ENCODE measurements at places on chromosomes 1 and 21. TPM values are rescaled to one million over a fixed set of nuclear protein-coding genes. Genes with fewer than 3 reads are reported as not detected.

Gene RUNX1
- total RNA-seq, result 0.20 TPM

Gene TEDDM1
- total RNA-seq, result not detected

Gene SH3BGR
- total RNA-seq, result 0.22 TPM

Gene FCMR
- not detected for total RNA-seq

Gene GADD45A
- total RNA-seq, result 10.9 TPM

Gene CACHD1
- total RNA-seq, result 3.1 TPM

Gene CR1L
- not detected for total RNA-seq

Gene TNN
- not detected for total RNA-seq

Gene SAMSN1
- 0.60 TPM for total RNA-seq

Gene FCGR3A
- not detected for total RNA-seq

DNA sequence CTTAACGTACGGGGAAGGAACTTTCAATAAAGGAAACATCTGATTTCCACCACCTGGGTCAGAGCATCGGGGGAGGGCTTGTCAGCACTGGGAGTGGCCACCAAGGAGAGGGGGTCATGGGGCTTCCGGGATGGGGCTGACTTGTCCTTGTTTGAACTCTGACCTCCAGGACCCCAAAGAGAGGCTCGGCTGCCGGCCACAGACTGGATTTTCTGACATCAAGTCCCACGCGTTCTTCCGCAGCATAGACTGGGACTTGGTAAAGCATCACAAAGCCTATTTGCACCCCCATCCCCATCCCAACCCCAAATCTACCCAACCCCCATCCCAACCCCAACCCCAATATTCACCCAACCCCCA is 19.5 kb downstream of the FAAP20 start:
- no peak for DNase-seq

GRCh38 chr1:41333146-41333784 is 28.0 kb upstream of the FOXO6 start:
- no peak for DNase-seq

DNA sequence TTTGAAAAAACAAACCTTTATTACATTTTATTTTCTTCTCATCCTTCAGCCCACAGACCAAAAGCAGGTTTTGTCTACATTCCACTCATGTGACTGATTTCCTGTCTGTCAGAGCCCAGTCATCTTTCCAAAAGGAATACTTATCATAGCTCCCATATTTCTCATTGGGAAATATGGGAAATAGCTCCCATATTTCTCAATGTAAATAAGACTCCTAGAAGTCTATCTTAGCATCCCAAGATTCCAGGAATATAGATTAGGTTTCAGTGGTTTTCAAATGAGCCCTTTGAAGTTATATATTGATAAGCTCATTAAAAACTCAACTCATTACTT is 19.1 kb upstream of the NRDC start:
- DNase-seq, result peak; percentile 84

DNA sequence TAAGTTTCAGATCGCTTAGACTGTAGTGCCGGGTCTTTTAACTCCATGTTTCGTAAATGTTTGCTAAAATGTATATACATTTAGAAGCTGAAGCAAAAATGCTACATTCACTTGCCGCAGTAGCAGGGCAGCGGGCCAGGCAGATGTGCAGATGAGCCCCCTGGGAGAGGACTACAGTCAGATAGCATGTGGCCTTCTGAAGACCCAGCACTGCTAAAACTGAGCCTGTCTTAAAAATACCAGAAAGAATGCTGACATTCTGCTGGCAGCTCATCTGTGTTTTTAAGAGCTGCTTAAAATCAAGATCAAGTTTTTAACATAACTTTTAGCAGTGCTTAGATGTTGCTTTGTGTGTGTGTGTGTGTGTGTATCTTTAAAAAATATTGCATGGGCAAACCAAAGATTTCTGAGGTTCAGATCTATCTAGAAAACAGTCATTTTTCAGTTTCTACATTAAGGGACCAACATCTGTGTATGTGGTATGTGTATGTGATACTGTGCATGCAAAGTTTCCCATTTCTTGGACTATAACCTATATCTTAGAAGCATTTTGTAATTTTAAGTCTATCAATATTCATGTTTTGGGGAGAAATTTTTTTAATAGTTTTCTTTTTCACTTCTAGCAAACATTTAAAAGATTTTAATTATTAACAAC is 31.7 kb downstream of the CHRM3 start:
- DNase-seq, result no peak

DNA sequence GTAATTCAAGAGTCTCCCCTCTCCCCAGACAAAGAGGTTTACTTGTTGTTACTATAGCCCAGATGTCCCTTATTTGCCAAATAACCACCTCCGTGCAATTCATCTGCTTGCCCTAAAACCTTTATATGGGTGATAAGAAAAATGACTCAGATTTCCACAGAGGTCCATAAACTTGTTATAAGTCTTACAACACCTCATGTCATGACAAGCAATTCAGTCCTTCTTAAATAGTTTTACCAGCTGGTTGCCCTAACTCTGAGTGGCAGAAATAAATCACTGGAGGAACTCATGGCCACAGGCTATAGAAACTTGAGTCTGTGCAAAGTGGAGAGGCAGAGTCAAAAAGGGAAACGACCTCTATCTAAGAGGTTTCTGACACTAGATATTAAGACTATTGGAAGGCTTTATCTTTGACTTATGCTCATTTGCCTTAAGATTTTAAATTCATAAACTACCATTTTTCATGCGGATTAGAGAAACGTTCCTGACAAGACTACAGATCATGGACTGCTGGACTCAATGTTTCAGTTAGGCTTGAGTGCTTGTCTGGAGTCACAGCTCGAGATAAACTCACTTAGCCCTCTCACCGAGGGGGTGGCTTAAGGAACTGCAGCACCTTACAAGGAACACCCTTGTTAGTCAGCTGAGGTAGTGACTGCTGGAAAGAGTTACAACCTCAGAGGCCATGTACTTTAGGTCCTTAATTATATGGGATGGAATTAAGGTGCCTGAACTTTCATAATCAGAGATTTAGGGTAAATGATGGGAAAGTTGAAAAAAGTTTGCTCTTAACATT is 662.5 kb upstream of the USP24 start:
- DNase-seq, result no peak

DNA sequence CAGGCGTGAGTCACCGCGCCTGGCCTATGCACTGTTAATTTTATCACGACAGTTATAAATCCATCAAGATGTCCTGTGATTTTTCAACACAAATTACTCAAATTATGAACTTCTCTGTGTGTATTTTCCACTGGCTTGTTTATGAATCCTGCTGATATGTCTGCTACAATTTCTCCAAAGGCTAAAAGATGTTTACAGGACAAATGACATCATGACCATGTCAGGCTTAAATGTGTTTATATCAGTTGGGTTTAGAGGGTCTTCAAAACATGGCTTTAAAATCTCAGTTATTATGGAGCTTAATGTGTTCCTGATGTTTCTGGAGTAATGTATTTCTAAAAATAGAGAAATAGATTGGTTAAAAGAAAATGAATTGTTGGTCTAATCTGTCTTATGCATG is 44.0 kb upstream of the ERG start:
- no peak for DNase-seq

GRCh38 chr1:204127597-204128242 is 24.1 kb downstream of the ETNK2 start:
- peak; percentile 87 for DNase-seq

GRCh38 chr1:29208442-29208841 is 22.3 kb downstream of the MECR start:
- DNase-seq, result no peak

GRCh38 chr1:27574871-27575831 is 28.8 kb downstream of the AHDC1 start:
- DNase-seq, result peak; percentile 89

DNA sequence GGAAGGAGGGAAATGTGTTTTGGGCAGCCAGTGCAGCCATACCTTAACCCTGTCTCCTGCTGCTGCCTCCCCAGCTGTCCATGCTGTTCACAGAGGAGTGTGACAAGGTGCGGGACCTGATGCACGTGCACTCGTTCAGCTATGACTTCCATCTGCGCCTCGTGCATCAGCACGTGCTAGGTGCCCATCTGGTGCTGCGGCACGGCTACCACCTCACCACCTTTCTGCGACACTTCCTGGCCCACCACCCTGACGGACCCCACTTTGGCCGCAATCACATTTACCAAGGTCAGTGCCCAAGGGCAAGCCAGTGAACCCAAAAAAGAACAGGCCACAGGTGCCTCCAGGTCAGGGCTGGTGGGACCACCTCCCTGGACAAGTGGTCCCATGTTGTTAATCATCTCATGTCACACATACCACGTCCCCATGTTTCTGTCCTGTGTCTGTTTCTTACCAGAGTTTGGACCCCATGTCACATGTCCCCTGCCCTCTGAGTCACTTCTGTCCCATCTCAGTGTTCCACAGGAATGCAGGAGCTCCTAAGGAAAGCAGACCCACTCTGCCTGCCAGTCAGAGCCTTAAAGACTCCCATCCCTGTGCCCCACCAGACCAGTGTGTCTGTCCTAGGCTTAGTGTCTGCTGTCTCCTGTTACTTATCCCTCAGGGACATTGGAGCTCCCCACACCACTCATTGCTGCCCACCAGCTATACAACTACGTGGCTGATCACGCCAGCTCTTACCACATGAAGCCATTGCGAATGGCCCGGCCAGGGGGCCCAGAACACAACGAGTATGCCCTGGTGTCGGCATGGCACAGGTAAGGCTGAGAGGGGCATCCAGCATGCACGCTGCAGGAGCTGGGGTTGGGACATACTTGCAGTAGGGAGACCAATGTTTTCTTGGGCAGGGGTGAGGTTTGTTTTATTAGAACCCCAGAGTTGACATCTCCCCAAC is 6.6 kb downstream of the HYI start:
- DNase-seq, result no peak

DNA sequence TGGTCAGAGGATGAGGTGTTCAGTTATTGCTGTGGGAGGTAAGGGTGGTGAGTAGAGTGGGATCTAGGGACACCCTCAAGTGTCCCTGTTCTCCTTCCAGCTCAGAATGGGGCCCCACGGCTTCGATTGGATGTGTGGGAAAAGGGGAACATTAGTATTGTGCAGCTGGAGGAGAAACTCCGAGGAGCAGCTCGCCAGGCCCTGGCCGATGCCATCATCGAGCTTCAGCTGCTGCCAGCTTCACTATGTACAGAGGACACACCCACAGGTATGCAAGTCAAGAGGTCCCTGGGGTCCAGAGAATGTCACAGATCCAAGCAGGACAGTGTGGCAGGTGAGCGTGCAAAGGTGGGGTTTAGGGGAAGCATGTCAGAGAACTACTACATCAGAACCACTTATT is 13.9 kb downstream of the HYI start:
- no peak for DNase-seq

DNA sequence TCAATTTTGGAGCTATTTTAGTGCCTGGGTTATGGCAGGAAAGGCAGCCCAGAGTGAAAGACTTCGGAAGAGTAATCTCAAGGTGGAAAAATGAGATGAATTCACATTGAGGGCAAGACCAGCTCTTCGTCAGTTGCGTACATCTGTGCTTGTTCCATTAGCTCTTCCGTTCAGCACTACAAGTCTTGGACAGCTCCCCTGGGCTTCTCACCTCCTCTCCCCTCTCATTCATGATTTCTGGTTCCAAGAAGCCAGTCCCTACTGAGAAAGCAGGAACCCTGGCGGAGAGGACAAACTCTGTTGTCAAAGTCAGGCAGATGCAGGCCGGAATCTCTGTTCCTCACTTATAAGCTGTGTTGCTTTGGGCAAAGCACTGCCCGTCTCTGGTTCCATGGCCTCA is 76.5 kb downstream of the ACTL8 start:
- DNase-seq, result no peak

GRCh38 chr1:96964761-96965160 is 243.2 kb downstream of the PTBP2 start:
- no peak for DNase-seq

GRCh38 chr1:215844266-215844665 is 277.2 kb downstream of the KCTD3 start:
- no peak for DNase-seq

DNA sequence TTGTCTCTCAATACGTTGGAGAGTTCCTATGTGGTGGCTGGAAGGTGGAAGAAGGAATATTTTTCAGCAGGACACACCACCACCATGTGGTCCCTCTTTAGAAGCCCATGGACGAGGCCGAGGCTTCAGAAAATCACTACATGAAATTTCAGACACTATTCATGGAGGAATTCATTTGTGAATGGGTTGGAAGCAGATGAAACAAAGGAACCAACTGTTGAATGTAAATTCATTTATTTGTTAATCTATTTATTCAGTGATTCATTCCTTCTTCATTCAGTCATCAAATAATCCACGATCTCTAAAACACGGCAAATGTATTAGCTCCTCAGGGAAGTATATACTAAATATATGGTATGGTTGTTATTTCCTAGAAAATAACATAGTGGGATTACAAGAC is 12.2 kb downstream of the SLC35F3 start:
- DNase-seq, result no peak

DNA sequence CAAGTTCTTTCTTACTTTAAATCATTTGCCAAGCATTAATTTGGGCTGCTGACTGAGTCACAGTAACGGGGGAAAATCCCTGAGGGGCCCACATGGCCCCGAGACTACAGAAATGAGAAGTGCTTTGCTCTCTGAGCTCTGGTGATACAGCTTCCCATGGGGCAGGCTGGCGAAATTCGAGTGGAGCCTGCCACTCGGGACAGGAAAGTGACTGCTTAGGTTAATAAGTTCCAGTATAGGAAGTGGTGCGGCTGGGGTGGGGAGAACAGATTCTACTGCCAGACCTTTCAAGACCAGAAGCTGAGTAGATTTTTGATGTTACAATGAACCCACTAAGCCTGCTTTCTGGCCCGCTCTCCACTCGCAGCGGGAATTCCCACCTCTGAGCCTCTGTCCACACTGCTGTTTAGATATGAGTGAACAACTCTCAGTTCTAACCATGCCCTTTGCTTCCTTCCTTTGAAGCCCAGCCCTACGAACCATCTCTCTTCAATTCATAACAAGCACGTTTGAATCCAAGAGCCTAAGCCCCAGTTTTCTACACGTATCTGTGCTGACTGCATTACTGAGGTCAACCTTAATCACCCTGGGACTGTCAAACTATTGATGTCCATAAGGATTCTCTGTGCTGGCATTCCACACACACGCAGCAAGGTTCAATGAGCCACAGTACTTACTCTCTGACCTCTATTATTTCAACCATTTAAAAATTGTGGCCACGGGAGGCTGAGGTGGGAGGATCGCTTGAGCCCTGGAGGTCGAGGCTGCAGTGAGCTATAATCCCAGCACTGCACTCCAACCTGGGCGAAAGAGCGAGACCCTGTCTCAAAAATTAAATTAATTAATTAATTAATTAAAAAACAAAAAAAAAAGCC is 9.6 kb downstream of the ZBTB17 start:
- DNase-seq, result peak; percentile 65

GRCh38 chr1:181592255-181592859 is 109.0 kb downstream of the CACNA1E start:
- DNase-seq, result no peak

DNA sequence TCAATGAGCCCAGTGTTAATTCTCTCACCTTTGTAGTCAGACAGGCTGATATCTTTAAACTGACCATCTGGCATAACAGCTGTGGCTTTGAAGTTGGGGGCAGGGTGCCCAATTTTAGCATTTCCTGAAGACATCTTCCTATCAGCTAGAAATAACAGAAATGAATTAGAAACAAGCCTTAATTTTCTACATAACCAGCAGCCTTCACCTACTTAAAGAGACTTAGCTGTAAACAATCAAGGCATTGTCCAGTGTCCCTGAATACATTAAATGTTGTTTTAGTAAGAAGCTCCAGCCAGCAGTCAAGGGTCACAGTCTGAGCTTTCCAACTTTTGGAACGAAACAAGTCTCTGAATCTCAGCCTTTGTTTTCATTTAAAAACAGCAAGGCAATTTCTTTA is 2.8 kb downstream of the PRDX1 start:
- no peak for DNase-seq
